ENCODE measurements at places on chromosomes 6 and 20.

GRCh38 chr6:37699138-37699766 lies 1.6 kb upstream of the MDGA1 start:
- DNase-seq, result no peak

- DNase-seq, result no peak
These were observed 146.8 kb downstream of the RPS12 start for GRCh38 chr6:132961122-132961521.

- no peak for DNase-seq
These were observed 72.2 kb downstream of the SENP6 start for GRCh38 chr6:75673884-75674283.

GRCh38 chr20:34538671-34539123 lies 19.8 kb upstream of the MAP1LC3A start:
- DNase-seq, result peak; percentile 71

GRCh38 chr6:39280247-39280731 lies 33.9 kb downstream of the KCNK17 start:
- DNase-seq, result peak; percentile 77

DNA sequence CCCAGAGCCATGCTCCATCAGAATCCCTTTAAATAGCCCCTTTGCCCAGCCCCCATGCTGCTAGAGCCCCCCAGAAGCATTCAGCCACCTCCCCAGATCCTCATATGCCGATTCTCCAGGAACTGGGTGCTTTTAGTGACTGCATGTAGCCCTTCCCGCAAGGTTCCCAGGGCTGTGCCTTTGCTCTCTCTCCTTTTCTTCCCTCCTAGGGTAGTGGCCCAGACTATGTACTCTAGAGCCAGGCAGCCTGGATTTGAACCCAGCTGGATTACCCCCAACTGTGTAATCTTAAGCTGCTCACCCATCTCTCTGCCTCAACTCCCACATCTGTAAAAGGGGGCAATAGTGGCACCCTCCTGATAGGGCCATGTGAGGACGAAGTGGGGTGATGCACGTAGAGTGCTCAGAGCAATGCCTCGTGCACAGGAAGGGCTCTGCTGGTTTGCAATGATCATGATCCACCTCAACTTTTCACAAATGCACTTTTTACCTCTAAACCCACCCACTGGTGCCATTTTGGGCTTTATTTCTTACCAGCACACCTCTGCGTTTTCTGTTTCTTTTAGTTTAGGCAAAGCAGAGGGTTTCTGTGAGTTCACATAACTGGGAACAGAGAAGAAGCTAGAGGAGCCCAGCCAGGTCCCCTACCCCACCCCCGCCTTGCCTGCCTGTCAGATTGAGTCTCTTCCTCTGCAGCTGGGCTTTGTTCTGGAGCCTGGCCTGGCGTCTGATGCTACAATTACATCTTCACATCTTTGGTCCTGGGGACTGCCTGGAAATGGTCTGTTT lies 396.5 kb downstream of the RNGTT start:
- no peak for DNase-seq

DNA sequence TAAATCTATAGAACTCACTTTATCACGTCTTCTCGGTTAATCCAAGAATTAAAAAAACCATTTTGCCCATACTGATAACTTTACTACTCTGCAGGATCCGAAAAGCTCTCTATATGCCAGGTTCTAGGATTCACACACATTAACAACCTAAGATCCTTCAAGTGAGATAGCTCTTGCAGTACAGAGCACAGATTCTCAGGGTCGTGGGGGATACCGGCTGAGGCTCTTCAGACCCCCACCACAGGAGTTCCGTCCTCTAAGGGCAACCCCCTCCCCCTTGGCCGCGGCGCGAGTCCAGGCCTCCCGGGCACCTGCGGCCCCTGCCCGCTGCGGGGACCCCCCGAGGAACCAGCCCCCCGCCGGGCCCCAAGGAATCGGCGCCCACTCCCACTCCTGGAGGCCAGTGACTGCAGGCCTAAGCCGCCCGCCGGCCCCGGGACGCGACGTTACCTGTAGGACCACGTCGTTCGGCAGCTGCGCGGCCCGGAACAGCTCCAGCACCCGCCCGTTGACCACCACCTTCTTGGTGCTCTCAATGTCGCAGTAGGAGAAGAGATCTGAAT lies 892 bp downstream of the REPS1 start:
- DNase-seq, result peak; percentile 52

Measured in mucosa of descending colon (tissue), 3 donors.